ENCODE measurements at places on chromosomes 3 and 15.

DNA sequence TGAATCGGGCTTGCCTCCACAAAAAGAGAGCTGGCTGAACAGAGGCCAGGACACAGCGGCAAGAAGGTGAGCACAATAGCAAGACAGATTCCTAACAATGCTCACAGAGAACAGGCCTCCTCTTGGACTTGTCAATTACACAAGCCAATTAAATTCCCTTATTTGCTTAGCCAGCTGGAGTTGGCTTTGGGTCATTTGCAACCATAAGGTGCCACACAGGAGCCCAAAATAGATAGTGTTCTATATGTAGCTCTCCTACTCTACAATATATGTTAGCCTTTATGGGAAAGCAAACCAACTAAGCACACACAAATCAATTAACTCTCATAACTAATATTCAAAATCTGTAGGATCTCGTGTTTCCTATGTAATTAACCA, 335.6 kb downstream of the FOXP1 start:
- no peak for DNase-seq

GRCh38 chr3:69320871-69321271, 65.0 kb downstream of the FRMD4B start:
- DNase-seq = no peak

- no peak for DNase-seq
Observed at GRCh38 chr3:185210621-185211142, 43.2 kb downstream of the EHHADH start.

DNA sequence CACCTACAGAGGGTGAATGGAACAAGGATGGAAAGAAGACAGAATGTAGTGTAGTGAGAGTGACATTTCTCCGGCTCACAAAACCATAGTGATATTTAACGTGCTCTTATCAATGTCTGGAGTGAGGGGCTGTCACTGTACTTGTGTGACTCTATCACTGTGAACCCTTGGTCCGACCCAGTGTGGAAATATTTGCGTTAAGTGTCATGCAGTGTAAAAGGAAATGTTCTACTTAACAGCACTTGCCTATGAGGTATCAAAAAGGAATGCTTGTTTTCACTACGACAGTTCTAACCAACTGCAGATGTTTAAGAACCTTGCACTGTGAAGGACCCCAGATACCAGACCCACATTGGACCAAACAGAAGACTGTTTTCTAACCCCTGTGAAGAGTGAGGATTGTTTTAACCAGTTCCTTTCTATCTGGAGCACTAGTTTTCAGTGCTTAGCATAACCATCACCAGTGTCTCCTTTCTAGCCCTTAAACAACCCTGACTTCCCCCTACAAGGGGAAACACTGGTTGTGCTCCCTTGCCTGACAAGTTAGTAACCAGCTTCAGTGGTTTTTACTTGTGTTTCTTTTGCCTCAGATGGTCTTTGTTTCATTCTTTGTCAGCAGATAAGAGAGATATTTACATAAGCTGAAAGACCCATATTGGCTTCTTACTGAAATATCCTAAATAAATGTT, 144.7 kb upstream of the ABHD17C start:
- DNase-seq = no peak

DNA sequence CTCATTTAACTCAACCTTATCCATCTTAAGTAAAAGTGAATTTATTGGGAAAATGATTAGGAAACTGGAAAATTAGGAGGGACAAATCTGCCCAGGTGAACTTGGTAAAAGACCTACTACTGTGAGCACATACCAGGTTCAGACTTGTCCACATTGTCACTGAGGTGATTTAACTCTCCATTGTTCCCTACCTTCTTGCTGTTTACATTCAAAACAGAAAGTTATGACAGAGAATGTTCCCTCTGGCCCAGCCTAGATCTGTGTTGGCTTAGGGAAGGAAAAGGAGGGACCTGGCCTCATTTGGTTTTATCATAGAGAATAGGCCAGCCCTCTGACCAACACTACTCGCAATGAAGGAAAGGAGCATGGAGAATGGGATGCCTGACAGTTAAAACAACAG, 117.6 kb downstream of the SATB1 start:
- no peak for DNase-seq

GRCh38 chr3:61912158-61912557, 350.8 kb downstream of the PTPRG start:
- no peak for DNase-seq

- no peak for DNase-seq
Observed at GRCh38 chr15:80482696-80483095, 78.5 kb downstream of the ARNT2 start.

Measured in GDM1 (cell line).